Stimulated activated CD4-positive, alpha-beta T cell treated with anti-CD3 and anti-CD28 coated beads, Interleukin-15, amount 100 ng/mL, for 48 hours (primary cell): ENCODE measurements at places on chromosomes 1 and 21.

DNA sequence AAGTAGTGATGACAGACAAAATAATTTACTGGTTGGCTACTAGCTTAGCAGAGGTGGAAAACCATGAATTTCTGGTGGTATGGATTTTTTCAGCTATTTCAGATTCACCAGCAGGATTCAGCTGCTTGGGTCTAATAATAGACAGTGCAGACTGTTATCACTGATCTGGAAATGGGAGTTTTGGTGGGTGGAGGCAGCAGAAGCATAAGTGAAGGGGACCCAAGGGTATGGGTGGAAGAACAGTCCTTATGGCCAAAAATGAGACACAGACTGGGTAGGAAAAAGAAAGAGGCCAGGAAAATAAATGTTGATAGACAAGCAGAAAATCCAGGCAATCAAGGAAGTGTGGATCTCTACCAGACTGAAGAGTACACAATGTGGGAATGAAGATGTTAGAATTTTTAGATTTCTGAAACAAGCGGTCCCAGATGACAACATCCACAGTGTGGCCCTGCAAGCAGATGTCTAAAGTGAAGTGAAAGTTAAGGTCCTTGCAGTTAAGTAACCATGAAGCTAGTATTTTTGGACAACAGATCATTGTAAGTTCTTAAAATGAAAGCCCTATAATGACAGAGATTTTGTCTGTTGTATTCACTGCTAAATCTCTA lies 24.7 kb downstream of the LYST start:
- no peak for DNase-seq

GRCh38 chr1:206969090-206969489 lies 1.2 kb downstream of the FCAMR start:
- DNase-seq, result no peak

- DNase-seq, result no peak
Measured at GRCh38 chr21:38196036-38196435, 60.8 kb upstream of the KCNJ15 start.

DNA sequence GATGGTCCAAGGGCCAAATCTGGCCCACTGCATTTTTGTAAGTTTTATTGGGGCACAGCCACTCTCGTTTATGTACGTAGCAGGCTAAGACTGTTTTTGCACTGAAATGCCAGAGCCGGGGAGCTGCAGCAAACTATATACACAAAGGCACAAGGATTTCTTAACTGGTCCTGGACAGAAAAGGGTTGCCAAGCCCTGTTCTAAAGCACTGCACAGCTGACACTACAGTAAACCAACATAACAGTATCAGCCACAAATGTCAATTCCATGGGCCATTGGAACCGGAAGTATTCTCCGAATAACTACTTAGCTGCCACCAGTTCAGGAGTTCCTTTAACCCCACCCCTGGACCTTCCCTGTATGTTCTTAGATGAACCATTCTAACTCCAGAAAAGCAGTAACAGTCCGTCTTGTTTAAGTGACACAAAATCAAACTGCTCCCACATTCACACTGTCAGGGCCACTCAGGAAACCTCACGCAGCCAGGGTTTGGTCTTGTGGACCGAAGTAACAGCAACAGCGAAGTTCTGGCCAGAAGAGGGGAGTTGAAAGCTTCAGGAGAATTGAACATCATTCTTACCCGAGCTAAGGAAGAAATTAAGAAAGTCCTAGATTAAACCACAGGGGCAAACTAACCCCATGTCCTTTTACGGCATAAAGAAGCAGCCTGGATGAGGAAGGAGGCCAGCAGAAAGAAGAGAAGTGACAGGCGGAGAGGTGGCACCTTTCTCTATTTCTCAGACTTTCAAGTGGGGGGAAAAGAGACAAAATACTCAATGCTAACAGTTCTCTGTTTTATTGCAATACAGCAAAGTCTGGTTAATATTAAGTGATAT lies 49.2 kb downstream of the COQ8A start:
- no peak for DNase-seq

DNA sequence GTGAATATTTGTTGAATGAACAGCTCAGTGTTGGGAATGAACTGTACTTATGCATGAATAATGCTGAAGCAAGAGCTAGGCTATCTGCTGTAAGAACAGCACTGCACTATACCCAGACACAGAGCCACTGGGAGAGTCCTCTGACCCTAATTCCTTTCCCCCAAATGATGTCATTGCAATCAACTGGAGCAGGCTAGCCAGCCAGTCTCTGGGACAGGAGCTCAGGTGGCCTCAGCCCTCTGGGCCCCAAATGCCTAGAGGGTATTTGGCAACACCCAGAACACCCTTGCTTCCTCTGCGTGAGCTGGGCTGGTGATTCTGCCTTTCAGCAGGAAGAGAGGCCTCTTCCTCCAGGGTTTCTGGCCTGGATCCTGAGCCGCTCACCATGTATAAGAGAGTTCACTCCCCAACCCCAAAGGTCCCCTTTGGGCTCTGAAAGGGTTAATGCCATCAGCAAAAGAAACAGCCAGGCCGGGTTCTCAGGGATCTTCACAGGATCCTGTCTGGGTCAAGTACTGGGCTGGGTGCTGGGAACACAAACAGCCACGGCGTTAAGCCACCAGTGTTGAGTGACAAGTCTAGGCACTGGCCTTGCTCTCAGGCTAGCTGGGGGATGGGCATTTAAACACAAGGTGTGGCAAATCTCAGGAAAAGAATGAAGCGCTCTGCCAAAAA lies 3.7 kb upstream of the PADI4 start:
- DNase-seq, result no peak

DNA sequence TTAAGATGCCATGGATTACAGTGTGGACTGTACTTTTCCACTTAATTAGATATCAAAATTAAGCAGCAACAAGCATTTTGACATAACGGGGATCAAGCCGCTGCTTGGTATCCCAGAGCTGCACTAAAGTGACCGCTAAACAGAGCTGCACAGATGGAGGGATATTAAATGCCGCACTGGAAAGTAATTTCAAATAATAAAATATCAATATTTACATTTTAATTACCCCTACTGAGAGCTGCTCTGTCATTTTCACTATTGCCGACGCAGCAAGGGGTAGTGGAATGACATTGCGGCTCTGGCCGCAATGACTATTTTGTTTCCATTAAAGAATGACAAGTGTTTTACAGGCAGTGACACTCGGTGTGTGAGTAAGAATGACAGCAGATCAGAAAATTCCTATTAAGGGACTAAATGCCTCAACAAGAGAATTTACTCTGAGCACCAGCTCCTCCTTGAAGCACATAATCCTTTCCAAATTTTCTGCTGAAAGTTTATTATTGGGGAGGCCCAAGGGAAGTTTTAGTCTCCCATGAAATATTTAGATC lies 109.1 kb upstream of the USH2A start:
- DNase-seq, result no peak

GRCh38 chr1:157628773-157629172 lies 30.9 kb upstream of the FCRL4 start:
- no peak for DNase-seq

DNA sequence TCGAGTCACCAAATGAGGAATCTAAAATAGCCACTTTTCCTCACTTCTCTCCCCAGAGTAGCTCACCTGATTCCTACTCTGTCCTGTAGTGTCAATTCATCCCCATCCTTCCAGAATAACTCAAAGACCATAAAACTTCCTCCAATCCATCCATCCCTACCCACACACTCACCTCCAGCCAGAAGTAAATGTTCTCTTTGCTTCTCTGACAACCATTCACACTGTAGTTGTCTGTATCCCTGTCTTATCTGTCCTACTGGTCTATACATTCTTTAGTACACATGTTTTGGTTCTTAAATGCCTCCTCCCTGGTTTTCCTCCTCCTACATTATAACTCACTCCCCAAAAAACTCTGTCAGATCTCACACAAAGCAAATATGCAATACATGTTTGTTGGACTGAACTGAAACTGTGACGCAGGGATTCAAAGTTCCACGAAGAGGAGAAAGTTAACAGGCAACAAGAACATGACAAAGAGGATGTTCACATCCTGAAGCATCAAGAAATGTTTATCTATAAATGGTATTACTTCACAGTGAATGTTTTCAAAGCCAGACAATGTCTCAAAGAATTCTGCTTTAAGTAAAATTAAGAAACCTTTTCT lies 11.0 kb downstream of the TP53BP2 start:
- no peak for DNase-seq

DNA sequence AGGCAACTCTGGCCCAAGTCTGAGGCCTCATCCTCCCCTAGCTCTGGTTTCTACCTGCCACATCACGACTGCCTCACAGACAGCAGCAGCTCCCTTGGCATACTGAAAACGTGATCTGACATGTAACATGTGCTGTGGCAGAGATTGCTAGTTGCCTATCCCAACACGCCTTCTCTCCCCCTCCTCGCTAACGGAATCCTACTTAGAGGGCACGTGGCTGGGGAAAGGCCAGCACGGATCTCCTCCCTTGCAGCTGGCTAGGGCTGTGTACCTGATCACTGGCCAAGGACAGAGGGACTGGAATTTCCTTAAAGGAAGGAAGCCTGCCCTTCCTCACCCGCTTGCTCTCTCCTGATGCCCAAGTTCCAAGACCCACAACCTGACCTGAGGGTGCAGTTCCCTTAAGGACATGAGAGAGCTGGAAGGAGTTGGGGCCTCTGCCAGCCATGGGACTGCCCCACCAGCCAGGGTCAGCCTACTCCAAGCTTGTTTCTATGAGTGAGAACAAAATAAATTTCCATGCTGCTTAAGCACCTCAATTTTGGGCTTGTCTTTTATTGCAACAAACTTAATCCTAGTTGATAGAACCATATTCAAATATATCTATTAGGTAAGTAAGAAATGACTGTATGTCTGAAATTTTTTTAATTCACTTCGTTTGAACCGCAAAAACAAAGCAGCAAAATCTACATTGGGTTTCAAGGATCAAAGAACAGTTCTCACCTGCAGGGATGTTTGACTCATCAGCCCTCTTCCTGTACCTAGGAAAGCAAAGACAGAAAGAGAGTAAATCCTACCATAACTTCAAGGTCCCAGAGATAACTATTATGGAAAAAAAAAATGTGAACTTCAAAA lies 7.2 kb downstream of the SETD4 start:
- DNase-seq, result no peak

GRCh38 chr21:25396135-25396711 lies 211.1 kb downstream of the MRPL39 start:
- peak; percentile 73 for DNase-seq

- DNase-seq, result no peak
Measured at GRCh38 chr21:33251119-33251518, 15.0 kb upstream of the IL10RB start.

DNA sequence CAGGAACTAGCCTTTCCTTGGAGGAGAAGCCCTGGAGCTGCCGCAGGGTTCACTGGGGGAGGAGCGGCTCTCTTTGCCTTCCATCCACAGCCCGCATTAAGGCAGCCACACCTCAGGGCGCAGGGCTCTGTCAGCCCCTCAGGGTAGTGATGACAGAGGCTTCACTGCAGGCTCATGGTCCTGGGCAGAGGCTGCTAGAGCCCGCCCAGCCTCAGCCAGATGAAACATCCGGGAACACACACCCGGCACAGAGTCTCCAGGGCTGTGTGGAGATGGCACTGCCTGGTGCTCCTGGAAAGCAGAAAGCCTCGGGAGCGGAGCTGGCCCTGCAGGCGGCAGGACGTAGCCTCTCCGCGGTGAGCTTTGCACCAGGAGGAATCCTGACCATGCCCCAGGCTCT lies 29.4 kb upstream of the PEX10 start:
- no peak for DNase-seq

GRCh38 chr1:84103197-84103992 lies 40.7 kb upstream of the PRKACB start:
- DNase-seq, result no peak

DNA sequence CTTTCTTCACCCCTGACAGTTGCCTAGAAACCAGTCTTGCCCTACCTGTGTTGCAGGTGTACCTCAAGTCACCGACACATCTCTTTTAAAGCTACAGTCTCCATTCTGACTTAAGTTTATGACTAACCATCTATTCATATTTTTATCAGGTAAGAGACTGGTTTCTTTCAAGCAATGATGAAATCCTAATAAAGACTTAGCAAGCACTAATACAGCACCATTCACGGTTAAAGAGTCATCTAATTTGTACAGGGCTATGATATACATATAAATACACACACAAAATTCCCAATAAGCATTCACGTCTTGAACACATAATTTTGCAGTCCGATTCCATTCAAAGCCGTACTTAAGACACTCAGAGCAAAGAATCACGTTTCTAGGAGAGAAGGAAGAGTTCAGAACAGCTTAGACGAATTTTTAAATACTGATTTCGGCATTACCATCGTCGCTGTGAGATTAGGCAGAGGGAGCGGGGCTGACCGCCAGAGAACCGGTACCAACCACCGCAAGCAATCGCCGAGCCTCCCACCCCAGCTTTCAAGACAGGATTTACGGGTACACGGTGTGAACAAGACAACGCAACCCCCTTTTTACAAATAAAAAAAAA lies 943 bp downstream of the ERRFI1 start:
- no peak for DNase-seq

GRCh38 chr1:94236630-94237290 lies 624 bp downstream of the ARHGAP29 start:
- no peak for DNase-seq

- DNase-seq, result no peak
Measured at GRCh38 chr1:90704817-90705216, 12.3 kb downstream of the BARHL2 start.

GRCh38 chr1:216617081-216617875 lies 106.0 kb downstream of the ESRRG start:
- no peak for DNase-seq

DNA sequence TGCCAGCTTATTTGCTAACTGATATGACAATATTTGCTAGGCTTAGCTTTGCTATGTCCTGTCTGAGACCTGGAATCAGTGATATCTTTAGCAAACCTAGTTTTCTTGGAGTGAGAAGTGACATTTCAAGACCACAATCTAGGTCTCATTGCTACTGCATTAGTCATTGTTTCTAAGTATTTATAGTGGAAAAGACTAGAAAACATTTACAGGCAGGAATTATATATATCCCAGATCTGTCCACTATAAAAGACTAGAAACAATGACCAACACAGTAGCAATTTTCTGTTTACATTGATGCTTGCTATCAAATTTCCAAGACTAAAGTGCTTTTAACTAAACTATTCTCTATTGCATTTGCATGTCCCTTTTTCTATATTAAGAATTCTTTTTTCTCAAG lies 5.0 kb upstream of the RGS18 start:
- no peak for DNase-seq

DNA sequence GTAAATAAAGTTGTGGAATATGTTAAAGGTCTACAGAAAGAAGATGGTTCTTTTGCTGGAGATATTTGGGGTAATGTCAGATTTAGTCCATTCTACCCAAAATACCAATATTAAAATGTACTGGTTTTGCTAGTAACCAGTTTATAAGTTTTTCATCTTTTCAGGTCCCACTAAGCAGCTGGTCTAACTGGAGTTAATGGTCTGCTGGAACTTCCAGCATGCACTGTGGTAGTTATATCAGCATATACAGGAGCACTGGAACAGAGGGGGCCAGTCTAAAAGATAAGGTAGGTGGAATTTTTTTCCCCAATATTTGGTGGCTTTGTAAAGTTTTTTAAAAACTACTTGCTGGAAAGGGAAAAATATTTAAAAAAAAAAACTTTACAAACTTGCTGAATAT lies 3.9 kb downstream of the RABGGTB start:
- DNase-seq, result no peak

DNA sequence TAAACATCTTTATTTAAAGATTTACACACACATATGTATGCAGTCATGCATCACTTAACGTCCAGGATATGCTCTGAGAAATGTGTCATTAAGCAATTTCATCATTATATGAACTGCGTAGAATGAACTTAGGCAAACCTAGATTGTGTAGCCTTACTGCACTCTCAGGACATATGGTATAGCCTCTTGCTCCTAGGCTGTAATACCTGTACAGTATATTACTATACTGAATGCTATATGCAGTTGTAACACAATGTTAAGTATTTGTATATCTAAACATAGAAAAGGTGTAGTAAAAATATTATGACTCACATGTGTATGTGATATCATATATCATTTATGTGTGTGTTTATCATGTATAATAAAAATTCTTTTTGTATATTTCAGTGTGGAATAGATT lies 73.2 kb upstream of the QSOX1 start:
- no peak for DNase-seq
